ENCODE measurements at places on chromosomes 3 and 15.

DNA sequence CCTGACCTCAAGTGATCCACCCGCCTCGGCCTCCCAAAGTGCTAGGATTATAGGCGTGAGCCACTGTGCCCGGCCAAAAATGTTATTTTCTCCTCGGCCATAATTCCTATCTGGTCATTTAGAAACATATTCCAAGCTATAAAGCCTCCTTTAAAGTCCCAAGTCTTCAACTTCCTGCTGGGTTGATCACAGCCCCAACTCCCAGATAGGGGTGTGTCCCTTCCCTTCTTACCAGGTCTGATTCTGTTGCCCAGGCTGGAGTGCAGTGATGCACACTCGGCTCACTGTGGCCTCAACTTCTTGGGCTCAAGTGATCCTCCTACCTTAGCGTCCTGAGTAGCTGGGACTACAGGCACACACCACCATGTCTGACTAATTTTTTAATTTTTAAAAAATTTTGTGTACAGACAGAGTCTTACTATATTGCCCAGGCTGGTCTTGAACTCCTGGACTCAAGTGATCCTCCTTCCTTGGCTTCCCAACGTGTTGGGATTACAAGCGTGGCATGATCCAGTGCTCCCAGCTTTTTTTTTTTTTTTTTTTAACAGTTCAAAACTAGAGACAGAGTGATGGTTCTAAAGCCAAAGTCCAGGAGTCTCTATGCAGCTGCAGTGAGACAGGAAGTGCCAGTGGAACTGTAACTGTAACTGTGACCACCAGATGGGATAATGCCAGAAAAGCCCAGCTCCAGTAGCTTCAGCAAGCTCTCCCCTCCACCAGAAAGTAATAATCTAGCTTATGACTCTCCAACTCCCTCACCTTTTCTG, 8.2 kb upstream of the PRKAR2A start:
- DNase-seq = no peak

DNA sequence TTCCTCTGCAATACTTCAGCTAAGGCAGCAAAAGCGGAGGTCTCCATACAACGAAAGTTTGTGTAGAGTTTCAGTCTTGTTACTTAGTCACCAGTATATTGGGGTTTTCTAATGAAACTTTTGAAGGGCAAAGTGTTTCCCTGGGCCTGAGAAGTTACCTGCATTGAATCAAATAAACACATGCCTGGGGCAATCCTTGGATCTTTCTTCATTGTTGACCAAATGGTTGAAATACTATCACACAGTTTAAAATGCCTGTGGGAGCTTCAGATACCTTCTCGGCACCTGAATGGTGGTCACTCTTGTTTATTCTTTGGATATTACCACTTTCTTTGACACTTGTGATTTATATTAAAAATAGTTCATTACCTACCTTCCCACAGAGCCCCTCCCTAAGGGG, 988 bp upstream of the CHSY1 start:
- DNase-seq = no peak

GRCh38 chr3:153956613-153957012, 164.6 kb upstream of the ARHGEF26 start:
- no peak for DNase-seq

GRCh38 chr3:160538895-160539294, 26.5 kb downstream of the KPNA4 start:
- DNase-seq = no peak

- DNase-seq = peak; percentile 2
Measured at GRCh38 chr15:78536134-78536533, 4.1 kb upstream of the PSMA4 start.

GRCh38 chr15:85607141-85607806, 187.5 kb downstream of the KLHL25 start:
- DNase-seq = peak; percentile 44

GRCh38 chr3:195007766-195008165, 263.2 kb downstream of the XXYLT1 start:
- DNase-seq = peak; percentile 81

GRCh38 chr15:84879088-84879780, 5.2 kb upstream of the SLC28A1 start:
- DNase-seq = no peak

DNA sequence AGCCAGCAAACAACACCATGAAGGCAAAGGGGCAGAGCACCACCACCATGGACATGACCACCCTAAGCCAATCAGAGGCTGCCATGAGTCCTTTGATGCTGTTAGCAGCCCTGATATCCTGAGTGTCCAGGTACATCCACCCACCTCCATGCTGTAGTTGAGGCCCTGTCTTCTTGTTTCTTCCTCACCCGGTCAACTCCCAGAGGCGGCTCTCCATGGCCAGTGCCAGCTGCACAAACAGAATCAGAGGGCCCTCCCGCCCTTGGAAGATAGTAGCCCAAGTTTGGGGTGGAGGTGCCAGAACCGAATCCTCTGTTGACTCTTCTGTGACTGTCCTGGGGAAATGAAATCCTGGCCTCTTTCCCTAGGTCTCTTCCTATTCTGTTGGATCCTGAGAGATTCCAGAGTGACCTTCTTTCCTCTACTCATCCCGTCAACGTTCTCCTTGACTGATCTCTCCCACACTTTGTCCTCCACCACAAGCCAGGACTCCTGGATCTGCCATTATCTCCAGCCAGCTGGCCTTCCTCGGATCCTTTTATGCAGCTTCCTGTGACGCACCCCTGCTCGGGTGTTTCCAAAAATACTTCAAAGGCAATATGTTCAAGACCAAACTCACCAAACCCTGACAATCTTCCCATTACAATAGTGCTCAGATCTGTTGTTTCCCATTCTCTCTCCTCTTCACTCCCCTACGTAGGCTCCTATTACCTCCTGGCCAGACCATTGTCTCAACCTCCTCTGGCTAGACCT, 45.4 kb upstream of the DLG1 start:
- DNase-seq = no peak

GRCh38 chr3:128123156-128123537, 465 bp downstream of the RUVBL1 start:
- DNase-seq = peak; percentile 74

- DNase-seq = no peak
Measured at GRCh38 chr15:97902140-97902780, 58.2 kb upstream of the ARRDC4 start.

GRCh38 chr3:110210086-110210660, 861.4 kb upstream of the NECTIN3 start:
- no peak for DNase-seq

GRCh38 chr15:68348081-68348480, 70.5 kb downstream of the FEM1B start:
- no peak for DNase-seq

- no peak for DNase-seq
Measured at GRCh38 chr15:78956937-78957336, 12.1 kb upstream of the CTSH start.

- peak; percentile 86 for DNase-seq
Measured at GRCh38 chr3:141105828-141106628, 54.9 kb downstream of the SPSB4 start.

- DNase-seq = peak; percentile 25
Measured at GRCh38 chr3:115019900-115020299, 127.2 kb downstream of the ZBTB20 start.

DNA sequence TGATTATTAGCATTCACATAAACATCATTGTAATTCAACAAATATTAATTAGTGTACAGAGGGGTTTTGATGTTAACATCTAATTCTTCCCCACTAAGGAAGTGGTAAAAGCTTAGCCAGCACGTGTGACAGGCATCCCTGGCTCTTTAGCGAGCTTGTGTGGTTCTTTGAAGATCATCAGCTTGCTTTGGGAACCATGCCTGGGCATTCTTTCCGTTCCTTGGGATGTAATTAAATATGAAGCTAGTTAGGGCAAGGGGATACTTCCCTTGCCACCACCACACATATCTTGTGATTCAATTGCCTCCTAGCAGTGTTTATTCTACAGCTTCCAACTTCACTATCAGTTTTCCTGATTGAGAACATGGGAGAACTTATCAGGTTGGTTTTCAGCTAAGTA, 246.5 kb downstream of the MYRIP start:
- no peak for DNase-seq

DNA sequence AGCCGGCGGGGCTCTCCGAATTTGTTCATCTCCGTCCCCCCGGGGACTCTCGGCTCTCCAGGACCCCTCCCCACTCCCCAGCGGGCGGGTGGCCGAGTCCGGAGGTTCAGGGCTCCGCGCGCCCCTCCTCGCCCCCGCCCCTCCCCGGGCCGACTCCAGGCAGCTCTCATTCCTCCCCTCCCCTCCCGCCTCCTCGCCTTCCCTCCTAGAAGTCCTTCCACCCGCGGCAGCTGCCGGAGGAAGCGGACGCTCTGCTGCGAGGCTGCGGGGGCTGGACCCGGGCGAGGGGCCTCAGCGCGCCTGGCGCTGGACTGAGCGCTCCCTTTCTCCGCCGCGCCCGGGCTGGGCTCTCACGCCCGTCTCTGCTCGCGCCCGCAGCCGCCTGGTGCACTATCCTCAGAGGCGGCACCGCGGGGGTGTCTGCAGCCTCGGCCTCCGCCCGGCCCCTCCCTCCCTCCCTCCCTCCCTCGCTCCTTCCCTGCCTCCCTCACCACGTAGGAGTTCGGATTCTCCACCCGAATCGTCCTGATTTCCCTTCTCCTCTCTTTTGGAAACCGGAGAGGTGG, at the start of gene ROBO2:
Gene ROBO2, plus strand, starts transcription at position 494 of the 566 bp plus-strand sequence. CDS start 687 bp downstream, outside the sequence.
- no peak for DNase-seq

GRCh38 chr3:54819946-54820345, 107.9 kb downstream of the LRTM1 start:
- DNase-seq = no peak

DNA sequence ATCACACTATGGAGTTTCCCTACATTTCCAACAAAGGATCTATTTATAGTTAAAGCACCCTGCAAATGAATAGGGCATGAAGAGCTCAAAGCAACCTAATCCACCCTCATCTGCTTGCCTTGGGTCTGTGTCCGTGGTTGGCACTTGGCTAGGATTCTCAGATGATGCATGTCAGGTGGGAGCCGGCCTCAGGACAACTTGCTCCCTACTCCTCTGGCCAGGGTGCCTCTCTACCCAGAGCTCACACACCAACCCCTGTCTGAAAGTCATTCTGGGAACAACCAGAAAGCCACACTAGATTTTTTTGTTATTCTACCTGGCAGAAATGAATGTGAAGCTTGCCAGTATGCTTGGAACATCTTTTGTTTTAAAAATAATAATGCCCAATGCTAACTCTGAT, 13.2 kb downstream of the ARHGEF3 start:
- DNase-seq = no peak

- DNase-seq = no peak
Measured at GRCh38 chr3:64546856-64547255, 140.9 kb downstream of the ADAMTS9 start.
